ENCODE measurements at places on chromosomes 3 and 15.

DNA sequence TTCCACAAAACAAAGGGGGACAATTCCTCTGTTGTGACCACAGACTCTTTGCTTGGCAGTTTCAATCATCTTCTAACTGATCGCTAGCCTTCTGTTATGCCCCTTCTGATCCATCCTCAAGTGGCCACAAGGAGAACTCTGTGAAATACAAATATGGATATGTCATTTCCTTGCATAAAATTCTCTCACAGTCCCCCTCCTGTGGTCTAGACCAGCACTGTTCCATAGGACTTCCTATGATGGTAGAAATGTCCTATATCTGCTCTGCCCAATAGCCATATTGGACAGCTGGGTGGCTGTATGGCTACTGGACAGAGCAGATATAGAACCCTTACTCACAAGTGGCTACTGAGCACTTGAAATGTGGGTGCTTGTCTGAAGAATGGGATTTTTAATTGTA, 25.9 kb upstream of the SNRK start:
- DNase-seq: no peak

- DNase-seq: no peak
Observed at GRCh38 chr15:81199031-81199779, 2.5 kb downstream of the IL16 start.

DNA sequence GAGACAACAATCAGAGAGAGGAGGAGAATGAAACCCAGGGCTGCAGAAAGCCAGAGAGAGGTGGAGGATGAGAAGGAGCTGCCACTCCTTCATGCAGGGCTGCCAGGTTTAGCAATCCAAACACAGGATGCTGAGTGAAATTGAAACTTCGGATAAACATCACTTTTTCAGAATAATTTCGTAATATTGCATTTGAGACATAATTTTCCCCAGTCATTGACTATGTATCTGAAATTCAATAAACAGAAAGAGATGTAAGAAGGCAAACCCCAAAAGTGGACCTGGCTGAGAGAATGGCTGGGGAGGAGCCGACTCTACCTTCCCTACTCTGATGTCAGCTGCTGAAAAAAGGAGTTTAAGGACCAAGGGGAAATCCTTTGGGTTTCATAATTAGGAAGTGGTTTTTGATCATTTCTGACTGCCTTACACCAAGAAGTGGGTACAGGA, 33.8 kb downstream of the SLC9A9 start:
- no peak for DNase-seq

- peak; percentile 93 for DNase-seq
Observed at GRCh38 chr3:149180057-149180573, 41.5 kb downstream of the CP start.

- DNase-seq: no peak
Observed at GRCh38 chr3:188126276-188126675, 27.7 kb upstream of the LPP start.

DNA sequence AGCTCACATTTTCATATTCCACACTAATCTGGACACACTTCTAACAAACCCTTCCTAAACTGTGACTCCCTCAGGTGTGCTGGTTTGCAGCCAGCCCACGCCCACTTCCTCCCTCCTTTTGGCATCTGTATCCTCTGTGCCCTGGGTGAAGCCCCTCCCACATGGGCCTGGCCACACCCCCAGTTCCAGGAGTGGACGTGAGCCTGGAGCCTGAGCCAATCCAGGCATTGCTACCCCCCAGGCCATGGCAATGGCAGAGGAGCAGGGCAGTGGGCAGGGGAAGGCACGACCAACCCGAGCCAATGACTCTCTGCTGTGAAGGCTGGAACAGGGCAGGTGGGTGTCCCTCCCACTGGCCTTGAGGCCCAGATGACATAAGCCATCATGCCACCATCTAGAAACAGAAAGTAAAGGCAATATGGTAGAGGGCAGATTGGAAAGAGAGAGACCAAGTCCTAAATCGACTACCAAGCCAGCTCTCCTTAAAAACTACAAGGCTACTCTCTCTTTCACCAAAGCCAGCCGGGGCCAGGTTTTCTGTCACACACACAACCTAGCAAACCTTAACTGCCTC, 18.6 kb downstream of the FAM174B start:
- DNase-seq: no peak

GRCh38 chr15:73368301-73369136, at the start of gene HCN4:
TSS of gene HCN4 (minus strand) at chr15:73368958. CDS start at chr15:73368270, 688 bp downstream.
- DNase-seq: peak; percentile 67

DNA sequence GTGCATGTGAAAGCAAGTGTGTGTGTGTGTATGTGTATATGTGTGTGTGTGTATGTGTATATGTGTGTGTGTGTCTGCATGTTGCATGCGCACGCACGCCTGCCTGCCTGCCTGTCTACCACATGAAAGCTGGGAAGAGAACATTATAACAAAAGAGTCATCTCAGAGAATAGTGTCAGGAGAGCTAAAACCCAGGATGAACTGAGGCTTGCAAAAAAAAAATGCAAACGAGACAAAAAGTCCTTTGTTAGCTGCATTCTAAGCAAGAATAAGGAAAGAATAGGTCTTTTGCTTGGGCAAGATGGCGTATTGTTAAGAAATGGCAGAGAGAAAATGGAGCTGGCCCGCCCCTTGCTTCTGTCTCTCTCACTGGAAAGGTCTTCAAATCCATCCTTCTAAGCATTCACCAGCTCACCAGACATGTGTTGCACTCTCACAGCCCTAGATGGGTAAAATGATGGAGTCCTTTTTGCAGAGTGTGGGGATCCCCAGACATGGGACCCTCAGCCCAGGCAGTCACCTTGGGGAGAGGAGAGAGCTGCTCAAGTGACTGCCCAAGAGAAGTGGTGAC, 16.4 kb downstream of the WNT7A start:
- DNase-seq: no peak

- no peak for DNase-seq
Observed at GRCh38 chr3:55194376-55194775, 266.5 kb upstream of the LRTM1 start.

GRCh38 chr3:188350961-188351360, 197.0 kb downstream of the LPP start:
- DNase-seq: no peak

DNA sequence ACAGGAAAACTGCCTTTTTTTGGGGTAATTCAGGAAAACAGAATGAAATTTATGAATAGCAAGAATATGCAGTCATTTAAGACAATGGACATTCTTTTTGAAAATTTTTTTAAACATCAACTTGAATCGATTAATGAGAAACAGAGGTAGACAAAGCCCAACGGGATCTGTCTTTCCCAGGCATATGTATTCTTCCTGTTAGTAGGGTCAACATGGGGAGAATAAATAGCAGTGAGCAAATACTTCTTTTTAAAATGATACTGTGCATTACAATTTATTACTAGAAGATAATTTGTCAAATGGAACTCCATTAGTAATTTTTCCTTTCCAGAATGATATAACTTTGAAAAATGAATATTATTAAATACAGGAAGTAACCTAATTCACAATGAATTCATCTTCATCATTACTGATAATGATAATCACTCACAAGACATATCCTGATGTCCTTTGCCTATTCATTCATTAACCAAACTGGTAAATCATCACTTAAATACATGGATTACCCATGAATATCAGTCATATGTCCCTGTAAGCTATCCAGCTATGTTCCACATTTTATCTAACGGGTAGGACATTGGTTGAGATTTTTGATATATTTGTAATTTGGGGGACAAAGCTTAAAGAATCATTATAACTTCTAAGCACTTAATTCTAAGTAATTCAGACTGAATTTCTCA, 209.2 kb upstream of the CDIN1 start:
- DNase-seq: no peak

DNA sequence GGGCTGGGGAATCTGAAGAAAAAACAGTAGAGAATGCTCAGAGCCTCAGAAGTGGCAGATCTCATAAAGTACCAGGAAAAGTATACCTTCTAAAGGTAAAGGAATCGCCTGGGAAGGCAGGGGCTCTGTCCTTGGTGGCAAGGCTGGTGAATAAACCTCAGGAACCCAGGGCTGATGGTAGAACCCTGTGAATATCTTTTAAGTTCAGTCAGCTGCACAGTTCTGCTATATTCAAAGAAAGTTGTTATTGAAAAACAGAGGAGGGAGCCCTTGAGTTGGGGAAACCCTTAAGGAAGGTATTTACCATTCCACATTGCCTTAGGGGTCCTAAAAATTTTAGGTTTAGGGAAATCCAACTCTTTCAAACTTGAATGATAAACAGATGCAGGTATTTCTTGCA, 31.2 kb downstream of the ZPLD1 start:
- no peak for DNase-seq

- peak; percentile 88 for DNase-seq
Observed at GRCh38 chr3:142976621-142977398, 13.3 kb upstream of the PAQR9 start.

DNA sequence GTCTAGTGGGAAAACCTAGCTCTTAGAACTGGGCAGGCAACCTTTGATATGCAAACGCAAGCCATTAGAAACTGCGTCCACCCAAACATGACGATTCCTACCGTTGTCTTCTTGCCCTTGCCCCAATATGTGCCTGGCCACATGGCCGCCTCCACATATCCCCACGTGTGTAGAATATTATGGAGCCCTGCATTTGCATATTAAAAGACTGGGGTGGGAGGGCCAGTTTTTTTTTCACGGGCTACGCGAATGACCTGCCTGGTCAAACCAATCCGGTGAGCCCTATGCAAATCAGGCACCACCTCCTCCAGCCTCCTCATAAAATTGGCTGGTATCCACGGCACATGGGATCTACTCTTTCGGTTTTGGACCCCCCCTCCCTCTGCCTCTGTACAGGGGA, 381.0 kb upstream of the RGMA start:
- DNase-seq: peak; percentile 40

DNA sequence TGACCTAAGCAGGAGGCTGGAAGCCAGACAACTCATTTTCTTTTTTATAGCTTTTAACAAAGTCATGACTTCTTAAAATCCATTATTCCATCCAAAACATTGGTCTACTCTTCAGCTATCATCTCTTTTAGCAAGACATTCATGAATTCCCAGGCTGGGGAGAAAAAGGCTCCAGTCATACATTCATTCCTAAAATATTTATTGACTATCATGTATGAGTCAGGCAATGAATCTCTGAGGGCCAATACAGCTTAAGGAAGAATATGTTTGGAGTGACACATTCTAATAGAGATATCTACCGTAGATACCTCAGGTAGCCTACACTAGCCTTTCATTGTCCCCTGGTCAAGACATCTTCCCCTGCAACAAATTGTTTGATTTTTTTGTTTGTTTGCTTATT, 196.4 kb upstream of the NANOGP8 start:
- DNase-seq: no peak

GRCh38 chr3:124686028-124686670, 44.1 kb upstream of the UMPS start:
- DNase-seq: no peak

- DNase-seq: no peak
Observed at GRCh38 chr3:173703771-173704170, 306.2 kb downstream of the NLGN1 start.

GRCh38 chr3:124064050-124064449, 72.1 kb upstream of the ROPN1 start:
- DNase-seq: no peak

Measured in testis (tissue), 5 donors.